H4 (cell line): ENCODE measurements at places on chromosomes 2 and 18. TPM values are rescaled to one million over a fixed set of nuclear protein-coding genes. Genes with fewer than 3 reads are reported as not detected.

GRCh38 chr18:42228581-42228980 lies 273.5 kb downstream of the PIK3C3 start:
- no peak for DNase-seq

DNA sequence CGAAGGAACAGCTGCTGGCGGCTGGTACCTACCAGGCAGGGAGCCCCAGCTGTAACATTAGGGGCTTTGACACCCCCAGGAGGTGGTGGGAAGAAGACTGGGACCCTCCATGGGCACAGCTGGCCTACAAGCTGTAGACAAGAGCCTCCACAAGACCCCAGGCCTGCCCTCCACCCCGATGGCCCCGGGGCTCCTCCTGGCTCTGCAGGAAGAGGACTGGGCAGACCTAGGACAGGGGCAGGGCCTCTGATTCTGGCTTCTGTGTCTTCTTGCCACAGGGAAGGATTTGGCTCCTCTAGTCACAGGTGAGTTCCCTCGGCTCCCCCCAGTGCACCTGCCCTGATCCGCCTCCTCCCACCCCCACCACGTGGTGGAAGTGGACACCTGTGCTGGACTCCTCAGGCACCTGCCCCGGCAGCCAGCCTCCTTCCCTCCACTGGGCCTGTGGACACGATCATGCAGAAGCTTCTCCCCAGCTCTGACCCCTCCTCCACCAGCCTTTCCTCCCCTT lies 53.4 kb upstream of the ODC1 start:
- DNase-seq: no peak

- DNase-seq: no peak
Observed at GRCh38 chr2:121372082-121372481, 87.1 kb upstream of the TFCP2L1 start.

The FOXI3 gene
- total RNA-seq: not detected in 2 replicates

The COPS8 gene
- total RNA-seq: 184 and 217 TPM in 2 replicates

- DNase-seq: no peak
Observed at GRCh38 chr2:190863946-190864345, 16.7 kb upstream of the GLS start.

GRCh38 chr2:30180226-30180625 lies 33.4 kb downstream of the YPEL5 start:
- DNase-seq: no peak

DNA sequence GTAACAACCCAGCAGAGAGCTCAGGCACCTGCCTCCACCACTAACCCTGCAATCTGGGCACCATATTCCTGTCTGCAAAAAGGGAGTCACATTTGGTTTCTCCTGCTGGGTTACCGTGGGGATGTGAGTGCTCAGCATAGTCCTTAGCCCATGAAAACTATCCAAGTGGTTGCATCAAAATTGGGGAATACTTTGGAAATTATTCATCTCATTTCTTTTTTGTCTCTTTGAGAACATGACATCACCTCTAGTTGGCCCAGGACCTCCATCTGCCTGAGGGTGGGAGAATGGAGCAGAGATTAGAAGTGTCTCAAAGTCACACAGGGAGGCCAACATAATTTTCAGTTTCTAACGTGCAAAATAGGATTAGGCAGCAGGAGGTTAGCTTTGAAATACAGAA lies 19.3 kb upstream of the SPP2 start:
- no peak for DNase-seq

DNA sequence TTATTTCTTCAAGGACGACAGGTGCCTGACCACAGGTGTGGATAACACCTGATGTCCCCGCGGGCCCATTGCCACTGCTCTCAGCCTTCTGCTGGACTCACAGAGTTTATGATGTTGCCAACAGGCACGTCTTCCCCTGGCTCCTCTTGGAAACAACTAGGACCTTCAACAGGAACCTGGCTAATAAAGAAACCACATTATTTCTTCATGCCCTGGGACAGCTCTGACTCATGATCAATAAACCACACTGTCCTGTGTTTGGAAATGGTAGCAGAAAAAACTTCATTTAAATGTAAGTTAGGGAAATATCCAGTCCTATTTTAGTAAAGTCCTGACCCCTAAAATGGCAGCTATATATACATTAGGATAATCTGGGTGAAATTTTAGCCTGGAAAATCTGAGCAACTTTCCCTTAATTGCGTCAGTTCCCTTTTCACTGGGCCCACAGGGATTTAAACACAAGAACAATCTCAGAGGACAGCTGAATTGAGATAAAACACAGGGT lies 158.9 kb downstream of the VAPA start:
- peak; percentile 19 for DNase-seq

DNA sequence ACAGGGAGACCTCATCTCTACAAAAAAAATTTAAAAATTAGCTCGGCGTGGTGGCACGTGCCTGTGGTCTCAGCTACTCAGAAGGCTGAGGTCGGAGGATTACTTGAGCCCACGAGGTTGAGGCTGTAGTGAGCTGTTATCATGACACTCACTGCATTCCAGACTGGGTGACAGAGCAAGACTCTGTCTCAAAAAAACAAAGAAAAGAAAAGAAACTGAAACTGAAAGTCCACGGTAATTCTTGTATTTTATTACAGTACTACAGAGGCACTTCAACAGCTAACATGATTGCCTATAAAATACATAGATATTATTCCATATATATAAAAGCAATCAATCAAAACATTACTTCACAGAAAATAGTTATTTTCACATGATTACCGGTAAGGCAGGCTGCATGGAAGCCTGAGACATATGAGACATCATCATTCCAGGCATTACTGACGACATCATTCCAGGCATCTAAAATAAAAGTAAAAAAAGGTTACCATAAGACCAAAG lies 23.1 kb downstream of the PRPF40A start:
- DNase-seq: peak; percentile 77

- no peak for DNase-seq
Observed at GRCh38 chr2:62144689-62145477, 51.0 kb upstream of the B3GNT2 start.

GRCh38 chr2:230441227-230441897 lies 25.4 kb downstream of the SP100 start:
- peak; percentile 40 for DNase-seq

GRCh38 chr2:60465736-60466135 lies 87.7 kb downstream of the BCL11A start:
- DNase-seq: no peak

GRCh38 chr18:56593906-56594305 lies 44.5 kb downstream of the TXNL1 start:
- no peak for DNase-seq

DNA sequence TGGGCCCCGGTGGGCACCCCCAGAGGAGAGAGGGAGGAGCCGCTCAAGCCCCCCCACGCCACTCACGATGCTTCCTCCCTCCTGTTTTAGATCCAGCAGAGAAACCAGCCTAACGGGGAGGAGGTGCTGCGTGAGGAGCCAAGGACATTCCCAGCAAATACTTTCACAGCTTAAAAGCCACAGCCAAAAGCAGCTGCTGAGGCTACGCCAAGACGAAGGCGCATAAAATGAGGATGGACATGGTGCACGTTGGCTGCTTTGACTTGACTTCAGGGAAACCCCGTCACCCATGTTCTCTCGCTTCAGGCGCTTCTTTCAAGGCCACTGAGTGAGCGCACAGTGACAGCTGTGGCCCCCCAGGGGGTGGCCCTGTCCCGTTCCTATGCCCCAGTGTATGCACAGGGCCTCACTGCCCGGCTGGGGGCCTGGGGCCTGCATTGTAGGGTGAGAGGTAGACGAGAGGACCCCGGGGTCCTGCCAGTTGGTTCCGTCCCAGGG lies 72.1 kb upstream of the PXDN start:
- no peak for DNase-seq

DNA sequence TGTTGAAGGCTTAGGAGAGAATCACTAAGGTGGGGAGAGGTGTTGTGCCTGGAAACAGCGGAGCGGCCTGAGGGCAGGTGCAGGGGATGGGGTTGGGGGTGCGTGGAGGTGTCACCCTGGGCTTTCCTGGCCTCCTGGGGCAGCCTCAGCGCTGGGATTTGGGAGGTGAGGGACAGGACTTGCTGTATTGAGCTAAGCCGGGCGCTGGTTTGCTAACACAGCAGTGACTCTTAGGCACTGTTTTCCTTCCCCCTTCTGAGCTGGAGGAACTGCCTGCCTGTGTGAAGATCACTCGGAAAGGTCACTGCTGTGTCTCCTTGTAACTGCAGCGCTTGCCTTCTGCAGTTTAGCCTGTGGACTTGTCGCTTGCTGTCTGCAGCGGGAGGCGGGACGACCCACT lies 21.2 kb downstream of the PRELID3A start:
- DNase-seq: no peak

The REG3G gene
- not detected in 2 replicates for total RNA-seq

DNA sequence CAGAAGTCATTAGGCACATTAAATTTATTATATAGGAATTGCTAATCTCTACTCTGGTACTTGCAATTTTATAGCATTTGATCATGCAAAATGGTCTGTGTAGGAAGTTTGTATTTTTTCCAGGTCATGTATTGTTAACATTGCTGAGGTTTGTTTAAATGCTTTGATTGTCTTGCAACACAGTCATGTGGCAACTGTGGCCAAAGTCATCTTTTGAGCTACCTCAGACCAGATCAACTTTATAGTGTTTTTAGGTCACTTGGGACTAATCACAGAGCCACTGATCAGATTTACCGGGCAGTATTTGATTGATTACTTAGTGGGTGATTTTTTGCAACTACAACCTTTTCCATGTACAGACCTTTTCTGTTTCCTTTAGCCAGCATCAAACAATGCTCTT lies 3.7 kb downstream of the SERPINB5 start:
- DNase-seq: no peak

DNA sequence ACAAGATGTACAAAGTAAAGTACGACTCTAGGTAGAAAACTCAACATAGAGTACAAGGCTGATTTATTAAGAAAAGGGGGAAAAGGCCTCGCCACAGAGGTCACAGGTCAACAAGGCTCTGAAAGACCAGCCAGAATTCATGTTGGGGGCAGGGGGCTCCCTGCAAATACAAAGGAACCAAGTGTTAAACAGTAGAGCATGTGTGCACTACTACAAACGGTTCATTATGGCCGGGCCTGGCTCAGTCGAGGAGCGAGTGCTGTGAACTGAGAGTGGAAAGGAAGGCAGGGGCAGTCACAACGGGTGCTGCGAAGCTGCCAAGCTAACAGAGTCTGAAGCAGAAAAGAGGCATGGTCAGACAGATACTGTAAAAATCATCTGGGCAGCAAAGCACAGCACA lies 77.1 kb downstream of the MBOAT2 start:
- no peak for DNase-seq

The GALNT14 gene
- 12.2 and 12.9 TPM in 2 replicates for total RNA-seq

- no peak for DNase-seq
Observed at GRCh38 chr2:148745151-148745851, 100.8 kb downstream of the EPC2 start.

The LAMA3 gene
- 1.6 and 2.8 TPM in 2 replicates for total RNA-seq

DNA sequence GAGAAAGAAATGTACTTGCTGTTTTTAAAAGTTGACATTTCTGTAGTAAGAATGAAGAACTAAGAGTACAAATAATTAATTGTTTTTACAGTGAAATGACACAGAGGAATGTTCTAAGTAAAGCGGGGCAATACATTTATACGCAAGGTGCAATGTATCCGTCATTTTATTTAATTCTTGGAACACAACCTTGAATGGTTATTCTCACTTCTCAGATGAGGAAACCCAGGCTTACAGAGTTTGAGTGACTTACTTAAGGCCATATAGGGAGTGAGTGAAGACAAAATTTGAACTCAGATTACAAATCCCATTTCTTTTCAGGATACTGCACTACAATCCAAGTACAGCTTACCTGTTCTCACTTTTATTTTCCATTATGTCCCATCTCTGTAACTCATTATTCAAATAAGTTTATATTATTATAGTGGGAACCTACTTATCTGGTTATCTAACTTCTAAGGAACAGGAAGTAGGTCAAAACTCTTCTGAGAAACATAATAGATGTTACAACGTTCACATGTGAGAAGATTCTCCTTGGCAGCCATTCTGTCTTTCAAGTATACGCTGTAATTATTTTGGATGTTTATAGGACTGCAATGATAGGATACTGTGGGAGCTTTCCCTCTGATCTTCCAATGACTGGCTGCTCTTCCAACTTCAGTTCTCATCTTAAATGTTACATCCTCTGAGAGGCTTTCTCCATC lies 12.3 kb upstream of the STK17B start:
- no peak for DNase-seq

GRCh38 chr2:225002039-225002655 lies 40.1 kb downstream of the DOCK10 start:
- peak; percentile 65 for DNase-seq

The ACTG2 gene
- not detected in 2 replicates for total RNA-seq

GRCh38 chr2:111121028-111121827 lies 514 bp downstream of the BCL2L11 start:
- DNase-seq: peak; percentile 17

DNA sequence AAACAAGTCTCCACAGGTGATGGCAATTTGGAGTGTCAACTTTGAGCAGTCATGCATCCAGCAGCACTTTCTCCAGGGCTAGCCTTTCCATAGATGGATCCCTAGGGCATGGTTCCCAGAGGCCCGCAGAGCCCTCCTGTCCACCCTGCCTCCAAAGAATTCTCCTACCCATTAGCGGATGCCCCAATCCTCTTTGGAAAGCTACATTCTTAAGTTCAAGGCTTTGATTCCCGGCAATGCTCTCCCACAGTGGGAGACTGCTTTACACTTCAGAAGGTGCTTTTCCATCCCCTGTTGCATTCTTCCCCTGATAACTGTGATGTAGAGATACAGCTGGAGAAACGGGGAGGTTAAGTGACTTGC lies 61.3 kb downstream of the ACAA2 start:
- no peak for DNase-seq

DNA sequence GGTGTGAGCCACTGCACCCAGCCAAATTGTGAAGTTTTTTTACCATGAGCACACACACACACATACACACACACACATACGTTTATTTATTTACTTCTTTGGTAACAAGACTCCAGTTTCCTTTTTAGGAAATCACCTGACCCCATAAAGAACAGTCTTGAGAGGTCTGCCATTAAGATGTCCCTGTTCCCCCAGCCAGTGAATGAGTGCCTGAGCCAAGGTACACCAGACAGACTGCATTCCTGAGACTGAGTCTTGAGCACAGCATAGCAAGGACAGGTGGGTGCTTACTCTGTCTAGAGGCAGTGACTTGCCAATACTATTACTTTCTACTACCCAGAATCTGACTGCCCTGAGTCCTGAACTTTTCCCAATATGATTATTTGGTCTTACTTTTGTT lies 167.2 kb upstream of the SATB2 start:
- DNase-seq: no peak

The GALNT5 gene
- 0.04 and 0.14 TPM in 2 replicates for total RNA-seq

The PGAP1 gene
- 1.4 and 1.6 TPM in 2 replicates for total RNA-seq

DNA sequence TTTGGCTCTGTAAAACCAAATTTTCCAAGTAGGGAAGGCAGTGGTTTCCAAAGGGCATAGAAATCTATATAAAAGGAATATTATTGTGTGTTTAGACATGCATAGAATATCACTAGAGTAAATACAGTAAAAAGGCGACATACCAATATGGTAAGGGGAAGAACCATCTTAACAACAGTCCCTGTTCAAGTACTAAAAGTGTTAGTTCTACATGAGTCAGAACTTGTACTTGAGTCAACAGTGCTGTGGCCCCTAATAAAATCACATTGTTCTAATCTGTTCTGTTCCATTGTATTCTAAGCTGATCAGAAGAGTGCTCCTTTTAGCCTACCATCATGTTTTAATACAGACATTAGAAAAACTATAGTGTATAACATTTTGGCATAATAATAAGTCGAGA lies 36.1 kb upstream of the TNFRSF11A start:
- DNase-seq: no peak

The GALR1 gene
- under 0.01 TPM in 1 of 2 replicates, not detected in the other for total RNA-seq
